ENCODE measurements at places on chromosomes 1 and 21. TPM values are rescaled to one million over a fixed set of nuclear protein-coding genes. Genes with fewer than 3 reads are reported as not detected.

DNA sequence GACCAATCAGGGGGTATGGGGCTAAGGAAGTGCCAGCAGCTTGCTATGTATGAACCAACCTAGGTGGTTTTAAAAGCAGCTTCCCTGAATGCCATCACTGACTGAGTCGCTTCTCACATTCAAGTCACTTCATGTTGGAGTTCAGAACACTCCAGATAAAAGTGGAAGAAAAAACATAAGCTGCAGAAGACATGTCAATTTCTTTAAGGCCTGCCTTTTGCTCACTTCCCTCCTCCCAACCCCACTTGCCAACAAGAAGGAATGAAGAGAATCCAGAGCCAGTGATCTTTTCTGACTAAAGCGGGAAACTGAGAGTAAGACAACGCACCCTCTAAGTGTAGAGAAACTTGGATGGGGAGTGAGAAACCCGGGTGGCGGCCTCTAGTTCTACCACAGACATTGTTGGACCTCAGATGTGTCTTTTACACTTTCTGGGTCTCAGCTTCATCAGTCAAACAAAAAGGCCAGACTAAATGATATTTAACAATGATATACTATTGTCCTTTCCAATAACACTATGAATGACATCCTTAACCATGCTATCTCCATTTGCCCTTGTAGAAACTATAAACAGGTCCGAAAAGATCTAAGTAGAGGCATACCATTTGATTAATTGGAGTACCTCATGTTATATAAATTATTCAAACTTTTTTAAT, 54.1 kb downstream of the LUZP1 start:
- no peaks in the 10 kb centered on the region for H3K36me3 ChIP-seq
- no peak for DNase-seq
- H3K27ac ChIP-seq, result no peak overlapping the region

The CYP4A11 gene
- total RNA-seq, result 0.16 TPM

GRCh38 chr1:192913683-192914082, 104.8 kb downstream of the RGS2 start:
- H3K27me3 ChIP-seq, result no peaks in the 10 kb centered on the region
- no peak for DNase-seq
- H3K36me3 ChIP-seq, result no peaks in the 10 kb centered on the region
- no peaks in the 10 kb centered on the region for H3K4me1 ChIP-seq
- no peak overlapping the region for H3K4me3 ChIP-seq

DNA sequence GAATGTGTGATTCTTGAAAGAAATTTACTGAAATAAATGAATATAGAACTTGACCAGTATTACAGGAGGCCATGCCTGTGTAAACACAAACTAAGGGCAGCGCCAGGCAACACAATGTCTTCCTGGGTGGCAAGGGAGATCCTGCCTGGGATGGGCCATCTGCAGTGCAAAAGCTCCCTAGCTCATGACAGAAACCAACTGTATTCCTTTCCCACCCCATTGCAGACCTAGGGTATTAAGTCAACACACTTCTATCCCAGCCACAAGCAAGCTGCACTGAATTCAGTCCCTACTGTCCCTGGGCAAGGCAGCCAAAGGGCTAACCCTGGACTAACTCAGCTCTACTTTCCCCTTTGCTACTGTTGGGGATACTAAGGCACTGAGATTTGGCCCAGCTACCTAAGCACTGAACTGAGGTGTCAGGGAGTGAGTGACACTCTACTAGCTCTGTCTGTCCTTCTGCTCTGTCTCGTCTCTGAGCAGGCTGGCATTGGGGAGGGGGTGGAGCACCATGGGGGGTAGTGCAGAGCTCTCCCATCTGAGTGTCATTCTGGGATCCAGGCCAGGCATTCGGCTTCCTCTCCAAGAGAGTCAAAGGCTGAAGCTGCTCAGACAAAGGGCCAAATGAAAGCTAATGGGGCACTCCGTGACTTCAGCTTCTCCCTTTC, 2.5 kb downstream of the INKA2 start:
- no peak overlapping the region for H3K4me3 ChIP-seq
- no peak for DNase-seq
- no peak overlapping the region for H3K27ac ChIP-seq
- no peaks in the 10 kb centered on the region for H3K36me3 ChIP-seq
- H3K27me3 ChIP-seq, result no peaks in the 10 kb centered on the region

DNA sequence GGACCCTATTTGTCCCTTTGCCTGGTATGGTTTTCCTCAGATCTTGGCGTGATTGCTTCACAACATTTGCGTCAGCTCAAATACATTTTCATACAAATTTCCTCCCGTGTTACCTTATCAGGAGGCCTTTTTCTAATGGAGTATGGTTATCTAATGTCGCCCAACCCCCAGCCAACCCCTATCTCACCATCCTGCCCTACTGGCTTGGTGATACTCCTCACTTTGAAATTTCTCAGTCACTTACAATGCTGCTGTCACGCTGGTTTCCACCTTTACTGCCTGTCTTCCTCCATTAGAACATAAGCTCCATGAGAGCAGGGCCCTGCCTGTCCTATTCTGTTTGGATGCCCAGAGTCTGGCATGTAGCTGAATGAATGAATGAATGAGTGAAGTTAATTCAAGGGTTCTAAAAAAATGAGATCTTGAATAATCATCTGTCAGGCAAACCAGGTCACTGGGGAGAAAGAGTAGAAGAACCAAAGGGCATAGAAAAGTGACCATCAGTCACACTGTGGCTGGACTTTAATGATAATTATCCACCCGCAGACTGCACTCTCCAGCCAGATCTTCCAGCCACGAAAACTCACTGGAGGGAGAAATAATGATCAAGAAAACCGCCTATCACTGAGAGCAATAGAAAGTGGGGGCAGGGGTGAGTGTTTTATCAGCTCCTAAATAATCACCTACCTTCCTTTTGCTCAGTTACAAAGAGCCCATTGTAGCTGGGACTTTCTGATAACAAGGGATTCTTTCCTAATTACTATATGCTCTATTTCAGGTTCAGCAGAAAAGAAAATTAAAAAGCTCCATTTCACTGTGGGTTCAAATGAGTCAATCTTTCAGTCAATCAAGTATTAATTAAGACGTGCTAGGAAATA, 21.3 kb downstream of the KIAA0040 start:
- H3K4me3 ChIP-seq, result no peak overlapping the region
- no peaks in the 10 kb centered on the region for H3K4me1 ChIP-seq
- H3K27me3 ChIP-seq, result no peaks in the 10 kb centered on the region
- DNase-seq, result no peak
- H3K27ac ChIP-seq, result no peak overlapping the region
- H3K36me3 ChIP-seq, result no peaks in the 10 kb centered on the region

The MAP1LC3C gene
- total RNA-seq, result 0.63 TPM

The DCDC2B gene
- not detected for total RNA-seq

DNA sequence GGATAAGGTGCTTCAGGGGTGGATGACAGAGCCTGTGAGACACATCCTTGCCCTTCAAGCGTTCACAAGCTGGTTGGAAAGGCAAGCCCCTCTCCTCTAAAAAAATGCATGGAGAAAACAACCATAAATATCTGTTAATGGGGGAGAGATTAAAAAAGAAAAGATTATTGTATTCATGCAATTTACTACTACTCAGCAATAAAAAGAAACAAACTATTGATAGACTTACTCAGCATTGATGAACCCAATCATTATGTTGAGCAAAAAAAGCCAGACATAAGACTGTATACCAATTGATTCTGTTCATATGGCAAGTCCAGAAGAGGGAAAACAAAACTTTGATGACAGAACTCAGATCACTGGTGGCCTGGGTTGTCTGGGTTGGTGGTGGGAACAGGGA, 138.7 kb upstream of the IRF2BP2 start:
- H3K27ac ChIP-seq, result no peak overlapping the region
- DNase-seq, result no peak
- no peak overlapping the region for H3K4me3 ChIP-seq
- no peaks in the 10 kb centered on the region for H3K4me1 ChIP-seq

DNA sequence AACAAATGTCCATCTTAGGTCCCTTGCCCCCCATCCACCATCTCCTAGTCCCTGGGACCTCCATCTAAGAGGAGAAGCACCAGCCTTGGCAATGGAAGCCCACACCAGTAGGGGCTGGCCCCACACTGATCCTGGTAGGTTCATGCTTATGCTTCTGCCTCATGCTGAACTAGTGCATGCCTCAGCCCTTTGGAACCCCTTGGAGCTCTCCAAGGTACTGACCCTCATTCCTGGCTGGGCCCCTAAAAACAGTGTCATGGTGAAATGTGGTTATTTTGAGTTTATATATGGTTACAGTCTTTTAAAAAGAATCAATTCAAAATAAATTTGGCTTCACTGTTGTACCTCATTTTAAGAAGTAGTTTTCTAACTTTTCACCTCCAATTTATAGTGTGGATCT, 108.3 kb downstream of the HIVEP3 start:
- H3K4me3 ChIP-seq, result no peak overlapping the region
- no peak overlapping the region for H3K27ac ChIP-seq
- DNase-seq, result no peak

- H3K36me3 ChIP-seq, result no peaks in the 10 kb centered on the region
- H3K4me1 ChIP-seq, result no peaks in the 10 kb centered on the region
- peak; percentile 80 for DNase-seq
- H3K27me3 ChIP-seq, result no peaks in the 10 kb centered on the region
- H3K4me3 ChIP-seq, result no peak overlapping the region
These were observed 9.3 kb upstream of the SRARP start for GRCh38 chr1:15994590-15995351.

DNA sequence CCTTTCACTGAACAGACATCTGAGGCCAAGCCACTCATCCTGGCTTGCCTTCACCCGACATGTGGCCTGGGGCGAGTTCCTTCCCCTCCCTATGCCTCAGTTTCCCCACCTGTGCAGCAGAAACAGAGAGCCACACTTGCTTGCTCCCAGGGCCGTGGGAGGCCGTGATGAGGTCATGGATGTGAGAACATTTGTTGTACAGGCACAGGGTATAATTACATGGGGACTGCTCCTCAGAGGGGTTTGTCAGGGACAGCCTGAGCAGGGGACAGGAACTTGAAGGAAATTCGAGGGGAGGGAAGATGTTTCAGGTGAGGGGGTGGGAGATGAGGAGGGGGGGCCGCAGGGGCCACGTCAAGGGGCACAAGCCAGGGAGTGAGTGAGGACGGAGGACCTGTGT, 56.1 kb downstream of the ALPL start:
- H3K27me3 ChIP-seq, result no peaks in the 10 kb centered on the region
- H3K4me3 ChIP-seq, result no peak overlapping the region
- DNase-seq, result peak; percentile 57
- no peaks in the 10 kb centered on the region for H3K4me1 ChIP-seq

The PGLYRP3 gene
- not detected for total RNA-seq

The RPTN gene
- total RNA-seq, result not detected

DNA sequence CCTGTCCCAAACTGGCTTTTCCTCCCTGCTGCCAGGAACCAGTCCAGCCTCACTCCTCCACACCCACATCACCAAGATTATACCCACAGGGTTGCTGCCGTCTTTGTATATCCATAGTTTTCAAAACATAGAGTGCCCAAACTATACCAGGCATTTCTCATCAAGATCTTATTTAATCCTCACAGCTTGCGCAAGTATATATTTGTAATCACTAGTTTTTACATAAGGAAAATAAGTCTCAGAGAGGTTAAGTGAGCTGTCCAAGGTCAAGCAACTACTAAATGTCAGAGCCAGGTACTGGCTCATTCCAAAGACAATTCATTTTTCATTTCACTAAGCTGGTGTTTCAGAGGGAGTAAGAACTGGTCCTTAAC, 34.9 kb upstream of the ZNF362 start:
- no peak for DNase-seq
- no peaks in the 10 kb centered on the region for H3K36me3 ChIP-seq
- no peaks in the 10 kb centered on the region for H3K27me3 ChIP-seq
- no peak overlapping the region for H3K27ac ChIP-seq
- no peaks in the 10 kb centered on the region for H3K4me1 ChIP-seq
- no peak overlapping the region for H3K4me3 ChIP-seq
